ENCODE measurements at places on chromosomes 16 and 17.

DNA sequence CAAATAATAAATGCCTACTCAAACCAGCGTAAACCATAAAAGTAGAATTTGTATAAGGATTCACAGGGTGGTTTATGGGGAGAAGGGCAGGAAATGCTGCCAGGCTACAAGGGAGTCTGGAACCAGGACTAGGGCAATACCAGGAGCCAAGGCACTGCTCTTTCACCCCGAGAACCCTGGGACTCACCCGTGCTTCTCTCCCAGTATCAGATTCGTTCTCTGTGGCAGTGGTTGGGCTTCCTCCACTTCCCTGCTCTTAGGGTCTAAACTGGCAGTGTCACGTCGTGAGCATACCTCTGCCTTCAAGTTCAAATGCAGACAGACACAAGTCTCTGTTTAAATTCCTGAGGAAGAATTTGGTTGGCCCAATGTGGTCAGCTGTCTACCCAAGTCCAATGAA is 49.3 kb downstream of the PRKCA start:
- DNase-seq, result no peak

- DNase-seq, result no peak
These were observed 7.8 kb downstream of the DUSP3 start for GRCh38 chr17:43770957-43771356.

GRCh38 chr16:51994597-51994996 is 552.3 kb downstream of the TOX3 start:
- DNase-seq, result no peak

DNA sequence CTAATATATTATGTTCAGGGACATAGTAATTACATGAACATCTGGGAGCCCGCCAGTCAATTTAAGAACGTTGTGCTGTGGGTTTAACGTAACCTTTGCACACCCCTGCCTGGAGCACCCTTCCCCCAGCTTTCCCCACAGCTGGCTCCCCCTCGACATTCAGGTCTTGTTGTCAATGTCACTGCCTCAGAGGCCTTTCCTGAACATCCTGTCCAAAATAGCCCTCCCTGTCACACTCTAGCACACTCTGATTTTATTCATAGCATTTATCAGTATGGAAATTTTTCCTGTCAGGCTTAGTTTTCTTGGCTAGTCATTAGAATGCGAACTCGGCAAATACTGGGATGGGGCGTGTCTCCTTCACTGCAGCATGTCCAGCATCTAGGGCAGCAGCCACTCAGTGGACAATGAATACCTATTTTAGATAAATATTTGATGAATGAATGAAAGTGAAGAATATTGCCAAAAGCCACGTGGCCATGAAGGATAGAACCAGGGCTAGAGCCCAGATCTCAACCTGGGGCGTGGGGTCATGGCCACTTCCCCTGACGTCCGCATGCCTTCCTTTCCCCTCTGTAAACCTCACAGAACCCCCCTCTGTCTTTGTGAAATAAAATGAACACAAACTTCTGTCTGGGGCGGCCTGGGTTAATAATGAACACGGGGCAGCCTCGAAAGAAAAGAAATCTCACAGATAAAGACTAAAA is 10.5 kb downstream of the PIK3R6 start:
- no peak for DNase-seq

- no peak for DNase-seq
These were observed 152.4 kb downstream of the ABCC12 start for GRCh38 chr16:48003206-48003907.

DNA sequence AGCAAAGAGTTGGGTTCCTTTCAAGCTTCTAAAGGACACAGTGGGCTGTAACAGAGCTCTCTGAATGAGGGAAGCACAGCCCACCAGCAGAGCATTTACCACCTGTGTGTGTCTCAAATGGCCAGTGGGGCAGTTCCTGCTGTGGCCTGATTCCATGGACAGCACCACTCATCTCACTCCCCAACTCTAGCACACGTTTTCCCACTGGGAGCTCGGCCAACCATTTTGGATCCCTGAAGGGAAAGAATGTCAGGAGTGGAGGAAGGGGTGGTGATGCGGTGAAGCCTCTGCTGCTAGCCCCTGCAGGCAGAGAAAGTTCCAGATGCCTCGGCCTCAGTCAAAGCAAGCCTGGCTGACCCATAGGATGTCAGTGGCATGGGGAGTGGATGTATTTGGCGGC is 86.6 kb downstream of the PLXDC1 start:
- no peak for DNase-seq

GRCh38 chr16:7921345-7921744 is 588.7 kb downstream of the RBFOX1 start:
- DNase-seq, result no peak

- DNase-seq, result no peak
These were observed 8.9 kb upstream of the ITGB3 start for GRCh38 chr17:47244697-47245096.
